ENCODE measurements at places on chromosomes 5 and 9.

GRCh38 chr9:127598839-127599549 lies 13.1 kb upstream of the STXBP1 start:
- DNase-seq: no peak

GRCh38 chr5:95870105-95870672 lies 47.7 kb upstream of the GLRX start:
- peak; percentile 29 for DNase-seq

- DNase-seq: no peak
Observed at GRCh38 chr9:34976992-34977391, 12.6 kb upstream of the DNAJB5 start.

- no peak for DNase-seq
Observed at GRCh38 chr5:76289692-76290091, 113.4 kb upstream of the IQGAP2 start.

GRCh38 chr5:111299831-111300432 lies 75.7 kb downstream of the CAMK4 start:
- DNase-seq: no peak

- DNase-seq: peak; percentile 52
Observed at GRCh38 chr9:132210472-132211145, 48.8 kb downstream of the NTNG2 start.

DNA sequence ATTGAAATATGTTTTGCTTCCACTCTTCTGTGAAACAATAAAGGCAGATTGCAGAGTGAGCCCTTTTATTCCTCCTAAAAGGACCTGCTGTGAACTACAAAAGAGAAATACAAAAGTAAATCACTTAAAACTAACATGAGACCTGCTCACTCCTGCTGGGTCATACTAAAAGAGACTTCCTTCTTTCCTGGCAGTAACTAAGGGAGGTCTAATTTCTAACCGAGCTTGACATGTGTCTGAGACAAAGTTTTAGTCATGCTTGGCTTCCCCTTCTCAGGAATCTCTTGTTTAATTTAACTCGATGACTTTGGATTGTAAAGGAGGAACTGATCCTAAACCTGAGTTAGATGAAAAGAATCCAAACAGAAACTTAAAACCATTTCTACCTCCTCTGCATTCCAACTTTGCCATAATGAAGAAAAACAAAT lies 86.4 kb upstream of the CDH6 start:
- DNase-seq: peak; percentile 96

DNA sequence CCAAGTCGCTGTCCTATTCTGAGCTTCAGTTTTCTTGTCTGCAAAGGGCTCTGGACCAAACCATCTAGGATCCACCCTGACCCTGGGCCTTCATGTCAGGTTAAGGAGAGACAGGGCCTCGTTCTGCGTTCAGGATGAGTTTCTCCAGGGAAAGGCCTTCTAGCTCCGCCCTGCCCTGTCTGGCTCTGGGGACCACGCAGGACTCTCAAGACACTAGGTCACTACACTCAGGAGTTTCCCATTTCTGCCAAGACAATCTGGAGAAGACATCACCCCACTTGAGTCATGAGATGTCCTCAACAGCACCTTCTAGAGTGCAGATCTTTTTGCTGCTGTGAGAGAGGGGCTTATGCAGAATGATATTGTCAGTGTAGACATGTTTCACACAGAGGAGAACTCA lies 53.2 kb upstream of the KCNMB1 start:
- DNase-seq: no peak

DNA sequence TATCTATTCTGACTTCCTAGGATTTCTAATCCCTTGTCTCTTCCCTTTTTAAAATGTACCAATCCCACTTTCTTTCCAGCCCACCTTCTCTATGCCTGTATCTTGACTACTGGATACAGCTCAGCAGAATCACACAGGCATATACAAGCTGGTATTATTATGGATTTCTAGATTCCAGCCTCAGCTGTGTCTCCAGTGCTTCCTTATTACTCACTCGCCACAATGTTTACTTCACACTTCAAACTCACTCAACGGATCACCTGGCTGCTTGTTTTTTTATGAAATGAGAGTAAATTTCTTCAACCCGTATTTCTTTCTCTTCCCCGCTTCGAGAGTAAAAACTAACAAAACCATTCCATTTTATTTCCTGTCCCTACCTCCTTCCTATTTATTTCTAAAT lies 38.8 kb downstream of the CWC27 start:
- DNase-seq: no peak

- no peak for DNase-seq
Observed at GRCh38 chr9:93673839-93674334, 97.5 kb downstream of the PHF2 start.

DNA sequence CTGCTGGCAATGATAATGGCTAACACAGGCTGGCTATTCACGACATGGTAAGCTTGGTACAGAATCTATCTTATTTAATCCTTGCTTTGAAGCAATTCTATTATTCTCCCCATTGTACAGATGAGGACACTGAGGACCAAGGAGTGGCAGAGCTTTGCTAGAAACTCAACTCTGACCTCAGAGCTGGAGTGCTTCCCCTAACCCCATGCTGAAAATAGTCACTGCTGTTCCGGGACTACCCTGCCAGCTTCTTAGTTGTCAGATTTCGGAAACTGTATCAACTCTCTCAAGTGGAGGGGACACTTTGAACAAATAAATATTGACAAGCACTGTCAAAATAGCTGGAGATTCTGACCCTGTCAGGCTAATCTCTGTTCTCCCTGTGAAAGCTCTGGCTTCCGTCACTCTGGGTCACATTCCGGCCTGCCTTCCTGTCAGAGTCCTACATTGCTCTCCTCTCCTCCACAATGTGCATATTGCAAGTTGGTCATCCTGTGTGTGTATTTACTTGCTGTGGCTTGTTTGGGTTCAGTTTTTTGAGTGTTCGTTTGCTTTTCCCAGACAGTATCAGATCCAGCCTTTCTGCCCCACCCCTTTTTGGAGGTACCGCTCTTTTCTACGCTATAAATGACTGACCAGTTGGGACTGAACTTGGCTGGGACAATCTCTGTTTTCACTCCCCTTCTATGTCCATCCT lies 134.3 kb upstream of the MAP1B start:
- DNase-seq: no peak

GRCh38 chr9:85199866-85200495 lies 530.5 kb downstream of the NTRK2 start:
- no peak for DNase-seq

DNA sequence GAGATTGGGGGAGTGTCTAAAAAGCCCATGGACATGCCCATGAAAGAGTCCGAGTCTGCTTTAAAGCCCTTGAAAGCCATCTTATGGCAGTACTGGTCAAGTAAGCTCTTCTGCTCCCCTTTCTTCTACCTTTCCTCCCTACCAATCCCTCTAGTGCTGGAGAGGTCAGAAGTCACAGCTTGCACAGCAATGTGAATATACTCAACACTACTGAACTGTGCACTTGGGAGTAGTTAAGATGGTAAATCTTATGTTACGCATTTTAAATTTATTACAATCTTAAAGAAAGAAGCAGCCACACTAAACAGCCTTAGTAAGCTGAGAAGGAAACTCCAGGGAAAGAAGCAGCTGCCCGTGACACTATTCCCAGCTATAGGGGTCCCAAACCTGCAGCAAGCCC lies 12.3 kb upstream of the TRAF1 start:
- no peak for DNase-seq

GRCh38 chr5:174624733-174625522 lies 99.5 kb upstream of the MSX2 start:
- DNase-seq: no peak

DNA sequence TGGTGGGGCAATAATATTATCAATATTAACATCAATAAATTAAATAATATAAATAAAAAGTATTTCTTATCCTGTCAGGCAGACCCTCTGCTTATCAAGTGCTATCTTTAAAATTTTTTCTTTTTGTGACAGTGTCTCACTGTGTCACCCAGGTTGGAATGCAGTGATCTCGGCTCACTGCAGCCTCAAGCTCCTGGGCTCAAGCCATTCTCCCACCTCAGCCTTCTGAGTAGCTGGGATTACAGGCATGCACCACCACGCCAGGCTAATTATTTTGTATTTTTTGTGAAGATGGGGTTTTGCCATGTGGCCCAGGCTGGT lies 53.2 kb downstream of the NDST1 start:
- no peak for DNase-seq

DNA sequence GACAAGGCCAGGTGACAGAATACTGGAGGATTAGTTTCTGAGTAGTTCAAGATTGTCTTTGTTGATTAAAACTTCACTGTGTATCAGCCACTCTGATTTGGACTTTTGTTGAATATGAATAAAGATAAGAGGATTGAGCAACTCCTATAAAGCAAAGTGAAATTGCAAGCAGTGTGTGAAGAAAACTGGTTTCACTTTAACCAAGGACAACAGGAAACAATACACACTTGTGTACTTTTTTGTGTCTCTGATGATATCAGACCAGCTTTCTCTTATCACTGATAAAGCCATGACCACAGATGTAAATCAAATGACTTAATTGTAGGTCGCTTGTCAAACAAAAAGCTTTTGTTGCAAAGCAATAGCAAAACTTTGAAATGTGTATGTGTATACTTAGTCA lies 268.6 kb downstream of the FER start:
- no peak for DNase-seq

- no peak for DNase-seq
Observed at GRCh38 chr5:1959231-1959630, 76.5 kb upstream of the IRX4 start.

- DNase-seq: no peak
Observed at GRCh38 chr9:93965830-93966577, 10.8 kb upstream of the BARX1 start.

- DNase-seq: peak; percentile 48
Observed at GRCh38 chr9:28915202-28915930, 1342.1 kb upstream of the C9orf72 start.

- DNase-seq: no peak
Observed at GRCh38 chr9:123555646-123556045, 199.6 kb downstream of the CRB2 start.

GRCh38 chr5:164370841-164371240 lies 865.4 kb downstream of the MAT2B start:
- no peak for DNase-seq

- no peak for DNase-seq
Observed at GRCh38 chr9:98906273-98907040, 37.2 kb upstream of the COL15A1 start.

GRCh38 chr5:41871852-41872251 lies 1.6 kb upstream of the OXCT1 start:
- DNase-seq: peak; percentile 44

DNA sequence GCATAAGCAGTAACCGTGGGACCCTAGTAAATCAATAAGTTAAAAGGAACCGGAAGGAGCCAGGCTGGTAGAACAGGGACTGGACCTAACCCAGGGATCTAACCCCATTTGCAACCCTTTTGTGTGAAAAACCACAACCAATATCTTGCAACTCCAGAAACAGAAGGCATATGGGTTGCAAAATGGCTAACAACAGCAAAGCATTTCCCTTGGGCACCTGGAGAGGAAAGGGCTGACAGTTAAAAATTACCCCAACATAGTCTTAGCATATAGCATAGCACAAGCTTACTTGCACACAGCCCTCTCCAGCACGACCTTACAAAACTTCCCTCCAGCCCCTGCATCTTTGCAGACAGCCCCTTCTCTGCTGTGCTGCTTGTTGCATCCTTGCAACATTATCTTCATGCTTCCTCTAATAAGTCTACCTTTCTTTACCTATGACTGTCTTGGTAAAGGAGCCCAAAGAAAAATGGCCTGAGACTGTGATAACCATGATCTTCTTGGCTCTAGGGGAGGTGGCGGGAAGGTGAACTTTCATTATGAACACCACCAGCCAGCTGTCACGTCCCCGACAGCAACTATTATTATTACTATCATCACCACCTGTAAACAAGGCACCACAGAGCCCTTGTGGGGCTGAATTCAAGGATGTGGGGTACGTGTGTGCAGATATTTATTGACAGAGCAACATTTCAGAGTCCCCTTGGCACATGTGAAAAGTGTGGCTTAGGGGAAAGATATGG lies 49.8 kb downstream of the PRRC1 start:
- DNase-seq: no peak

- DNase-seq: no peak
Observed at GRCh38 chr5:61837788-61838187, 468.2 kb upstream of the KIF2A start.

- DNase-seq: no peak
Observed at GRCh38 chr5:17379100-17379951, 118.7 kb upstream of the TAF11L2 start.

DNA sequence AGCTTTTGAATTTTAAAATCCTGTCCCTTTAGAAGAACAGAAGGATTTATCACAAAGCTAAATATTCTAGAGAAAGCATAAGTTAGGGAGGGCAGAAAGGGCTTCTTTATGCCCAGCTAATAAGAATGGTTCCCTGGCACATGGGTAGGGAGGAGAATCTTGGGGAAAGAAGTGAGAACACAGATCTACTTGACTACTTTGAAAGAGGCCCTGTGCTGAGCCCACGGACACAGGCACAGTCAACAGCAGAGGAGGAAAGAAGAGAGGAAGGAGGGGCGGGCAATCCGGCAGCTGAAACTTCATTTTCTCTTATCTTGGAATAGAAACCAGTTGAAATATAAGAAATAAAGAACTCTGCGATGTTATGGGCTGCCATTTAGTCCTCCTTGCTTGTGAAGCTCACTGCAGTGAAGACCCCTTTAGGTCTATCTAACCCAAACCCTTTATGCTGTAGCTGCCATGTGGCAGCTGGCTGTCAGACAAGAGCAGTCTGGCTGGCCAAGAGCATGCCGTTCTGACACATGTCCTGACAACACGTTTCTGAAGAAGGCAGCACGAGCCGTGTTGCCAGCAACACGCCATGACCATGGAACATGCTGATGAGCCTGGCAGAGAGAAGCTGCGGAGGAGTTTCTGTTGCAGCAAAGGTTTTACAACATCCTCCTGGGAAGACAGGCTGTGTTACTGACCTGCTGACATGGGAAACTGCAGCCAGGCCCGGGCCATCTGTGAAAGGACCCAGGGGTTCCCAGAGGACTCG lies 34.2 kb downstream of the ABLIM3 start:
- no peak for DNase-seq

DNA sequence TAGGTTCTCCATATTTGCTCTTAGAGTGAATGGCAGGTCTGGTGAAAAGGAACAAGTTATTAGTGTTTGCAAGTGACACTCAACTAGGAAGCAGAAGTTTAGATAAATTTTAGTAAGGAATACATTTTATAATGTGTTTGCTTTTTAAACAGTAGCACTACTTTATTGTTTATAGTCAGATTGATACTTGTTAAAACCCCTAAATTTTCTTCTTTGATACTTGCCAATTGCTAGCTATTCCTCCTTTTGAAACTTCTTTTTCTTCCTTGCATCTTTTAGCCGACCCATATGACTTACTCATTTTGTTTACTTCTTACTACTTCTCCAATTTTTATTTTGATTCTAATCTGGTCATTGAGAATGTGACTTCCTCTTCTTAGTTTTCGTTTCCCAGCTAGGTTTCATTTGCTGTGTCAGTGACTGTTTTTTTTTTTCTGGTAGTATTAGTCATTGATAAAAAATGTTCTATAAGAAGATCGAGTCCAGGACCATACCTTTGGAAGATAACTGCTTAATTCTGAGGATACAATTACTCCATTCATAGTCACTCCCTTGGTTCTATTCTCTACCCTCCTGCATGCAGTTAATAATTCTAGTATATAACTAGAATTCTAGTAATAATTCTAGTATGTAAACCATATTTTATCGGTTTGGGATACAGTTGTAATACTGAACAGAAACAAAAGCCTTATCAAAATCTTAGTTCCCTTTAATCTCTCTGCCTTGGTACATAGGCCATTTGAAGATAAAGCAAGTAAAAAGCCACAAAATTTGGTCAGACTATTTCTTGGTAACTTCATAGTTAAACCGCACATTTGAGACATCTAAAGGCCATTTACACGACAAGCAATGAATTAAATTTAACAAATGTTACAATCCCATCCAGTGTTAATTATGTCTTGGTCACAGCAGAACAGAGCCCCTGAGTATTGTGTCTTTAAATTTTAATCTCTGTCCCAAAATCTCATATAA lies 2.8 kb upstream of the RICTOR start:
- peak; percentile 55 for DNase-seq

- DNase-seq: no peak
Observed at GRCh38 chr5:75622564-75622963, 11.3 kb downstream of the ANKDD1B start.
